Left renal pelvis (tissue), 4 donors: ENCODE measurements at places on chromosomes 3 and 15.

DNA sequence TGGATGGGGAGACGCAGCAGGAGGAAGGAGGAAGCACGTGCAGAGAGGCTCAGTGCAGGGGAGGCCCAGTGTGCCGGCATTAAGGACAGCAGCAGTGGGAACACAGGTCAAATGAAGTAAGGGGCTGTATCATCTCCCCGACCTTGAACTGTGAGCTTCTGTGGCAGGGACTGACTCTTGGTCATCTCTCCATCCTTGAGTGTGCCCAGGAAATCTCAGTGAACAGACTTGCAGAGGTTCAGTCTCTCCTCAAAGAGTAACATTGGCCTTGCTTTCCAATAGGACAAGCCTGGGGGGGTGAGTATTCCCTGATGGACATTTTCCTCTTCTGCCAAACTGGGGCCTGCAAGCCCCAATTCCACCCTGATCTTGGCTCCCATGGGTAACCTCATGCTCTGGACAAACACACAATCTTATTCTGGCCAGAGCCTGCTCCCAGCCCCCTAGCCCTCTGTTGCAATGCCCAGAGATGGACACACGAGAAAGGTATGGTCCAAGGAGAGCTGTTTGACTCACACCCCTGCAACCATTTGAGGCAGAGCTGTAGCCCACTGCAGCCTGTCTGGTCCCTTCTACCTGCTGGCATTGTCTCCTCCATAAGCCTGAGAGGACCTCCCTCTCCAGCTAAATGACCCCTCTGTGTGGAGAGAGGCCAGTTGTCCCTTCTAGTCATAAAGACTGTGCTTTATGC is 50.9 kb downstream of the TLE3 start:
- DNase-seq = no peak

DNA sequence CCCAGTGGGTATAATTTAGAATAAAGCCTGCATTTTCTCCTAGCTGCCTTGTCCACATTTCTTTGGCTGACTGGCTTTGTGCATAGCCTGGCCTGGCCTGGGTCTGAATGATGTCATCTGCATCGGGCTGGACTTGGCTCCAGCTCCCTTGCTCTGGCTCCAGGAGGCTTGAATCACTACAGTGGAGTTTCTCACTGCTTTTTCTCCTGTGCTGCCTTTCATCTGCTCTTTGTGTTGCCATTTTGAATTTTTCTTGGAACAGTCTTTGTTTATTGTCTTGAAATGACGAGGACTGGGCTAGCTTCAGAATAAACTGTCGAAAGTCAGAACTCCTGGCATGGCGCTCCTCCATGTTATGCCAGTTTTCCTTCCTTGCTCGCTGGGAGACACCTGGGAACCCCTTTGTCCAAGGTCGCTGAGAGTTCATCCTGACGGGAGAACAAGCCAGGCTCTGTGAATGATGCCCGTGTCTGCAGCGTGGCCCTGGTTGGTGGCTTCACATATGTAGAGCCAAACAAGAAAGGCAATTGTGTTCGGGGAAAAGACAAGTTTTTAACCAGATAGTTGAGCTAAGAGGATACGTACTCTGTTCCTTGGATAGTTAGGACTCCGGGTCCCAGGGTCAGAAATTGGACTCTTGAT is 258.9 kb downstream of the PDZRN3 start:
- DNase-seq = no peak

DNA sequence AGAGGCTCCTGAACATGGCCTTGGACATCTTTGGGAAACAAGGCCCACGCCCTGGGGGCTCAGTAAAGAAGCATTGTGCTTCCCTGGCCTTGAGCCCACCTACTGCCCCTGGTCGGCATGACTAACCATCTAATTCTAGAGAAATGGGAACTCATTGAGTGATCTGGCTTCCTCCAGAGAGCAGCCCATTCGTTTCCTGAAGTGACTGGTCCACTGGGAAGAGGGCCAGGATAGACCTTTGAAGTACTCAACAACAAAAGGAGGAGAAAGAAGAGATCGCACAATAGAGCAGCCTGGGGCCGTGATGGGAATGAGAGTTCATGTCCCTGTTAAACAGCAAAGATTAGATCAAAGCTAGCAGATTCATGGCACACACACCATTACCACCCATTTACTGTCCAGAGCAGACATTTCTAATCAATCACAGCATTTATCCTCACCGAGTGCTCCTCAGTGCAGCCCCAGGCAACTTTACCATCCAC is 514.4 kb upstream of the PROK2 start:
- no peak for DNase-seq

GRCh38 chr3:146247911-146248310 is 3.0 kb downstream of the PLSCR4 start:
- no peak for DNase-seq

GRCh38 chr3:16050641-16051467 is 123.6 kb upstream of the GALNT15 start:
- no peak for DNase-seq

DNA sequence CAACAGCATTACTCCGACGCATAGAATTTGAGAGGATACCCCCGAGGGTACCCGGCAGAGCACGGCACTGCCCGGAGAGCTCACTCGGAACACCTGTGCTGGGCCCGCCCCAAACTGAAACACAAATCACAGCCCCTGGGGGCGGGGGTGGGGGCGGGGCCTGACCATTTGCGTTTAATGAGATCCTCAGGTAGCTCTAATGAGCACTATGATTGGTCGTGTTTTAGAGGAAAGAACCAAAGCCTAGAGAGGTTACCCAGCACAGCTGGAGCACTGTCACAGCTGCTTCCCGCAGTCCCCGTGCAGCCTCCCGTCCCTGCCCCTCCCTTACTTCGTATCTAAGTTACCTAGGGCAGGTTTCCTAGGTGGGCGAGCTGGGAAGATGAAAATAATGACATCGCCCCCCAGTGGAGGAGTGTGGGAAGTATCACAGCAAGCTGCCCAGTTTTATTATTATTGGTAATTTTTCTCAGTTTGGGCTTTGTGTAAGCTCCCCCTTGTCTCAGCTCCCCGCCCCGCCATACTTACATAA is 187.1 kb downstream of the PDE8A start:
- DNase-seq = no peak

DNA sequence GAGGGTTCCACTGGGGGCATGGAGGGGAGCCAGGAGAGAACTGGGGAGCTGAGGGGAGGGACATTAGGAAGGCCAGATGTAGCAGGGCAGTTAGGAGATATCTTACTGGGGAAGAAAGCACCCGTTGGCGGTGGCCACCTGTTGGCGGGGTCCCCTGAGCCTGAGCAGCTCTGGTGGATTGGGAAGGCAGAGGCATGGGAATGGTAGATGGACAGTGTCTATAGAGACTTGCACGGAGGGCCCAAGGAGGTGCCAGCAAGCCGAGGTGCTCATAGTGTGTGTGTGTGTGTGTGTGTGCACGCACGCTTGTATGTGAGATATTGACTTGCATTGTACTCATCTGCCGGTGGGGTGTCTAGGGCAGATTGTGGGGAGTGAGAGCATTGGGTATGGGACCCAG is 179.0 kb downstream of the APBA2 start:
- no peak for DNase-seq

GRCh38 chr3:10170915-10171478 is 6.3 kb downstream of the IRAK2 start:
- no peak for DNase-seq

- peak; percentile 93 for DNase-seq
These were observed at the start of gene ABHD5 for GRCh38 chr3:43690400-43691119. TSS of gene ABHD5 (plus strand) at chr3:43690938. CDS start at chr3:43690993, 55 bp downstream.

DNA sequence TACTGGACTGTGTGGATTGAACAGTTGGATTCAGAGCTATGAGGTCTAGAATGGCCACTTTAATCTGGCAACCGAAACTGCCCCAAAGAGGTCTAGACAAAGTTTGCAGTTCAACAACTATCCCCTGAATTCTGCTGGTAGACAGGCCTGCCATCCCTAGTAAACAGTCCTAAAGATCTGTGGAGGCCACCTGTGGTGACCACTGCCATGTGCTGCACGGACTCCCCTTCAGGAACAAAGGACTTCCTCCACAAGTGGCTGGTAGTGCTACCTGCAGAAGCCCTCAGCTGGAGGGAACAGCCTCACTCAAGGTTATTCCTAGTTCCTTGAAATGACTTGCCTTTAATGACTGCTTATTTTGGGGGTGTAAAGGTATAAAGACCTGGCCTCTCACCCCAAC is 6.1 kb downstream of the TNFAIP8L3 start:
- no peak for DNase-seq

GRCh38 chr3:130088061-130088460 is 6.4 kb downstream of the ALG1L2 start:
- no peak for DNase-seq

- no peak for DNase-seq
These were observed 60.5 kb downstream of the RAB7A start for GRCh38 chr3:128786434-128787020.

DNA sequence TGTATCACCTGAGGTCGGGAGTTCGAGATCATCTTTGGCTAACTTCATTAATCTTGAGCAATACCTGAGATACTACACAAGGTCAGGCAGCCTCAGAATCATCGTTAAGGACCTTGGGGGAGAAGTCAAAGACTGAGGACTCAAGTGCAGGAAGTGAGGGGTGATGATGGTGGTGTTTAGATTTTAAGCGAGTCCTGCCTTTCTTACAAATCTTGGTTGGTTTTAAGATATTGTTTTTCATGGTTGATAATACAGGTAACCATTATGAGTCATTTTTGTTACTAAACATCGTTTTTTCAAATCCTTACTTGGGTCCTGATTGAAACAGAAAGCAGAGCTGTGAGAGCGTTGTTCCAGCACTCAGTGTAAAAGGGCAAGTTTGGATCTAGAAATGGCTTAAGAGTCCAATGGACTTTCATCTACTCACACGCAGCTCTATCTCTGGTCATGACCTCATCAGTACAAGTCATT is 4.1 kb downstream of the RASGRP1 start:
- DNase-seq = no peak

- no peak for DNase-seq
These were observed 1.0 kb upstream of the RBPMS2 start for GRCh38 chr15:64776402-64776786.

DNA sequence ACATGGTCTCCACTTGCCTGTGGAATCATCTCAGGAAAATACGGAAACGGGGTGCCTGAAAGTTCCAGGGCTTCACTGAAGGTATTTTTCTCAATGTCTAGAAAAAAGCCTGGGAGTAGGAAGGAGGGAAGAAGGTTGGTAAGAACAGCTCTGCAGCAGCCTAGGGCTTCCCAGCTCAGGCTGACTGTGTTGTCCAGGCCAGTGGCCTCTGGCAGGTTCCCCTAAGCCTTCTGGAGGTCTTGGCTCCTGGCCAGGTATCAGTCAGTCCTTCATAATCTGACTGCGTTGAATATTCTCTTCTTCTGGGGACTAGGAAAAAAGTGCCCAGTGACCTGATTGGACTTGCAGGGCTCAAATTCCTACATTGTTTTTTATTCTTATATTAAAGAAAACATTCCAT is 38.6 kb downstream of the SSR3 start:
- no peak for DNase-seq
